ENCODE measurements at places on chromosomes 11 and 22. TPM values are rescaled to one million over a fixed set of nuclear protein-coding genes. Genes with fewer than 3 reads are reported as not detected.
A peak's percentile ranks its signal among the peaks of the same experiment; 100 is the strongest.

GRCh38 chr11:35216962-35217678 lies 78.1 kb downstream of the CD44 start:
- DNase-seq = no peak

DNA sequence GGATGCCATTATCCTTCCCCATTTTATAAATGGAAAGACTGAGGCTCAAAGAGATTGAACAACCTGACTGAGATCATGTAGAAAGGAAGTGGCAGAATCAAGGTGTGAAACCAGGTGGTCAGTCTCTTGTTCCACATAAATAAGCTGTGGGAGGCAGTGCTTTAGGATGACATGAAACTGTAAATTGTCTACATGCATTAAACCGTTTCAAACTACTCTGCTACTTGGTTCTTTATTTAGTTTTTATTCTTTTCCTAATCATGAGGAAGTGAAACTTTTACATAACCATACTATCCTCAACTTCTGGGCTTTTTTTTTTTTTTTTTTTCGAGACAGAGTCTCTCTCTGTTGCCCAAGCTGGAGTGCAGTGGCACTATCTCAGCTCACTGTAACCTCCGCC lies 34.9 kb downstream of the CADM1 start:
- no peak for DNase-seq

- DNase-seq = peak; percentile 16
These were observed 218.0 kb downstream of the ST3GAL4 start for GRCh38 chr11:126573325-126573978.

GRCh38 chr11:87215236-87215635 lies 177.5 kb downstream of the TMEM135 start:
- DNase-seq = no peak

- no peak for DNase-seq
These were observed 34.6 kb downstream of the OTOG start for GRCh38 chr11:17581732-17582053.

MS4A4A gene
- total RNA-seq = not detected

DNA sequence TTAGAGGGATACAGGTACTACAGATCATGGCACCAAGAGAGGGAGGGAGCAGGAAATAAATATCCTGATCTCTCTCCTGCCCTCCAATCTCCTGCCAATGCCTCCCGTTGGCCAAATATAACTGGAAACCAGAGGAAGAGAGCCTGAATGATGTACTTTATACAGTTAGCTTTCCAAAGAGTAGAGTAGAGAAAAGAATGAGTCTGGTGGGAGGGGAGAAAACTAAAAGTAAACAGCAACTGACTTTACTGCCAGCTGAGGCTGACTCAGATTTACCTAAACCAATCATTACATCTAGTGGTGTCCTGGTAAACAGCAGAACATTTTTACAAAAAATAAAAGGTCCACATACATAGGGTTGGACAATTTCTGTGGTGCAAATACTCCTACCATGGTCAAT lies 5.1 kb downstream of the MPZL3 start:
- no peak for DNase-seq

- DNase-seq = peak; percentile 75
These were observed 3.3 kb upstream of the GRK2 start for GRCh38 chr11:67262731-67263675.

DNA sequence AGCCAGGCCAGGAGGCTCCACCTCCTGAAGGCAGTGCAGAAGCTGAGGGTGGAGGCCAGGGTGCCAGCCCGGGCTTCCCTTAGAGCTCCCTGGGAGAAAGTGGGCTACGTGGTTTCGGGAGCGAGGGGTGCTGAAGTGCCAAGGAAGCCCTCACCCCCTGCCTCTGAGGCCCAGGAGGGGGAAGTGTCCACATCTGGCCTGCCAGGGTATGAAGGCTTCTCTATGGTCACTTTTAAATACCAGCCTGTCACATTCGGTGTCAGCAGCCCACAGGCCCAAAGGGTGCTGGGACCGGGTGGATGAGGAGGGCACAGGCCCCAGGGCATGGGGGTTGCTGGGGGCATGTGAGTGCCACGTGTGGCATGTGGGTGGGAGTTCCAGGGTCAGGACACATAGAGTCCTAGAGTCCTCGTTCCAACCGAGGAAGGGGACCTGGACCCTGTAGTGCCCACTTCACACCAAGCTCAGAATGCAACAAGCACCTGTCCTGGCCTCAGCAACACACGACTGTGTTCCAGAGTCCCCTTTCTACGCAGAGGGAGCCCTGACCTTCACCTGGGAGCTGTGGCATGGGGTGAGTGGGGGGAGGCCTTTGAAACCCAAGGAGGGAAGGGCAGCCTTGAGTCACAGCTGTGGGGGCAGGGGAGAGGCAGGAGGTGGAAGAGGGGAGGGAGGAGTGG lies 1.7 kb downstream of the SHISA8 start:
- no peak for DNase-seq

DNA sequence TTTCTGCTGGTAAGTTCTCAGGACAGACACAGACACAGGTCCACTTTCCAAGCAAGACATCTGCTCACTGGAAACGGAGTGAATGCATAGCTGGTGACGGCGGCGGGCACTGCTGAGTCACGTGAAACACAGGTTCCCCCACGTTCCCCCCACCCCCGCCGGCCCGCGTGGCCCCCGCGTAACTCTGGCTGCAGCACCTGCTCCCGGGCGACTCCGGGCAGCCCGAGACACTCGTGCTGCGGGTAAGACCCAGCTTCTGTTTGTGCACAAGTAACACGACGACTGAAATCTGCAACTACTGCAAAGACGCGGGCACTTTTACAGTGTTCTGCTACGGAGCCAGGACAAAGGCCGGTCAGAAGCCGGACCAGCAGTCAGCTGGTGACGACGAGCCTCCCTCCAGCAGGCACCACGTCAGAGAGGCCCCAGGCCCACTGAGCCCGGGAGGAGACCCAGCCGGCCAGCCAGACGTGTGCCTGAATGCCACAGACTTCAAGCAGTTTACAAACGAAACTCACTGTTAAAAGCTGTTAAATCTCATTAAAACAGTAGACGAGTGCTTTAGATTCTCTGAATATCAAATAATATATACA lies 12.9 kb upstream of the ARFGAP3 start:
- DNase-seq = no peak

- DNase-seq = peak; percentile 57
These were observed 121.3 kb downstream of the NECTIN1 start for GRCh38 chr11:119607726-119608125.

- no peak for DNase-seq
These were observed 87.1 kb downstream of the MYEOV start for GRCh38 chr11:69380921-69381581.

PIM3 gene
- 108 TPM for total RNA-seq

DNA sequence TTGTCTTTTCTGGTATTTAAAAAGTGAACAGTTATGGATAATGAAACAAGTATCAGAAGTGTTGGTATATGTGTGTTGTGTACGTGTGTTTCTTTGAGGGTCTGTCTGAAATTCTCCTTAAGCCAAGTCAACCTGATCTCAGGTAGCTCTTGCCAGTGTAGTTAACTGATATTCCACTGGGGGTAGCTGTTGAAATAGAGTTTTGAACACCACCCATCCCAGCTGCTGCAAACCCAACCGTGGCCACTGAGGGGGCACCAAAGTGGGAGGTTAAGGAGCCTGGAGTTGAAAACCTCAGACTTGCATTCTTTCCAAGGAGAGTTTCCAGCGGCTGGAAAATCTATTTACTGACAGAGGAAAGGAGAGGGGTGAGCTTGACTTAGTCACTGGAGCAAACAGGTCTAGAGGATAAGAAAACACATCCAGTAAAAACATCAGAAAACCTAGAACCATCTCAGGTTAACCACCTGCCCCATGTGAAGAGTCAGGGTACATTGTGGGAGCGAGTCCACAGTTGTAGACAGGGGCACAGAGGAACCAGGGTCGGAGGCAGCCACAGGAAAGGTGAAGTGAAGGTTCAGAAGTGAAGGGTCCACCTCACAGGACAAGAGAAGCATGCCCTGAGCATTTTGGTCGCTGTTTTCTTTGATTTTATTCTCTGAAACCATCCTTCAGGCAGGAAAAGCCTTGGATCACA lies 8.8 kb upstream of the CUL5 start:
- DNase-seq = peak; percentile 69

- DNase-seq = no peak
These were observed 12.7 kb upstream of the RGL4 start for GRCh38 chr22:23678133-23678532.

DNA sequence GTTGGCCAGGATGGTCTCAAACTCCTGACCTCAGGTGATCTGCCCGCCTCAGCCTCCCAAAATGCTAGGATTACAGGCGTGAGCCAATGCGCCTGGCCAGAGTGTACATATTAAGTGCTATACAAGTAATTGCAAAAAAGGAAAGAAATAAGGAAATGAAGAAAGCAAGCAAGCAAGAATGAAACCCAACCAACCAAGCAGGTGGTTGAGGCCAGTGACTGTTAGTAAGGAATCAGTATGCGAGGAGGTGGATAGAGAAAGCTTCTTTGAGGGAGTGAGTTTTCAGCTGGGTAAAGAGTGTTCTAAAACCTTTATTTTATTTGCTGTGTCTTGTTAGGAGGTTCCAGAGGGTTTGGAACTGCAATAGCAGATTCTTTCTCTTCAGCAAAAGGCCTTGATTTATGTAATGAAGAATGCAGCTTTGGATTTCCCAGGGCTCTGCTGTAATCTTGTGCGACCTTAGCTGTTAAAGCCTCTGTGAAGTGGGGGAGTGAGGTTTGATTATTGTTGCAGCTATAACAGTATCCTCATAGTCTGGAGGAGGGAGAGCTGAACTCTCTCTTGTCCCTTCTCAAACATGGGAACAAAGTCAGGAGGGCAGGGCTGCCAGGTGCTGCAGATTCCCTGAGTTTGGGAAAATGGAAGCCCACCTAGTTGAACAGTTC lies 5.7 kb downstream of the AMPD3 start:
- no peak for DNase-seq

GRCh38 chr11:91257667-91258066 lies 967.0 kb upstream of the FAT3 start:
- no peak for DNase-seq

MB gene
- total RNA-seq = not detected

DNA sequence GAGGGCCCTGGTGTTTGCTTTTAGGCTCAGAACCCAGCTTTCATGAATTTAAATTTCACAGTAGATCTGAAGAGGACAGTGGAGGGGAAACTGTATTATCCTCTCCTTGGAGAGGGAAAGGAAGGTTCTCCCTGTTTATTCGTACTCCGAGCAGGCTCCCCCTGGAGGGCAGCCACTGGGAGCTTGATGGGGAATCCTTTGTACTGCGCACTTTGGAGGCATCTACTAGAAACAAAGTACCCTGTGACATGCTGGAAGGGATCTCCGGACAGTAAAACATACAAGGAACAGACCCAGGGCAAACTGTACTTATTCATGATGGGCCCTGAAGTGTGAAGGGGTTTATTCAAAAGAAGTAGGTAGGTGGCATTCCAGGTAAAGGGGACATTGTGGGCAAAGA lies 27.2 kb downstream of the NAV2 start:
- peak; percentile 89 for DNase-seq

- DNase-seq = no peak
These were observed 10.9 kb downstream of the HEPHL1 start for GRCh38 chr11:94032066-94032465.

SLC25A45 gene
- total RNA-seq = 4.6 TPM

DNA sequence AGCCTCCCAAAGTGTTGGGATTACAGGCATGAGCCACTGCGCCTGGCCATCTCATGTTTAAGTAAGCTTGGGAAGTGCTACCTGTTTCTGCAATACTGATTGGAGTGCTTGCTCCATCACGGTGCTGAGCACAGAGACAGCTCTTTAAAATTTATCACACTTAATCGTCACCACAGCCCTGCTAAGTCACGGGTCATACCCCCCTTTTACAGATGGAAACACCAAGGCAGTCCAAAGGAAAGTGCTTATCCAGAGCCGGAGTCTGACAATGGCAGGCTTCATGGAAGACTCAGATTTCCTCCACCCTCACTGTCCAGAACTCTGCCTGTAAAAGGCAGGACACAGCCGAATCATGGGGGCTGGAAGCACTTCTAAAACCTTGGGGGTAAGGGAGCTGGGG lies 2.7 kb upstream of the C22orf15 start:
- DNase-seq = no peak

ROM1 gene
- 0.79 TPM for total RNA-seq

IL17REL gene
- not detected for total RNA-seq

P2RY6 gene
- total RNA-seq = not detected

DNAJC4 gene
- 6.5 TPM for total RNA-seq

GRCh38 chr11:127345819-127346459 lies 345.4 kb upstream of the KIRREL3 start:
- DNase-seq = peak; percentile 41

DNA sequence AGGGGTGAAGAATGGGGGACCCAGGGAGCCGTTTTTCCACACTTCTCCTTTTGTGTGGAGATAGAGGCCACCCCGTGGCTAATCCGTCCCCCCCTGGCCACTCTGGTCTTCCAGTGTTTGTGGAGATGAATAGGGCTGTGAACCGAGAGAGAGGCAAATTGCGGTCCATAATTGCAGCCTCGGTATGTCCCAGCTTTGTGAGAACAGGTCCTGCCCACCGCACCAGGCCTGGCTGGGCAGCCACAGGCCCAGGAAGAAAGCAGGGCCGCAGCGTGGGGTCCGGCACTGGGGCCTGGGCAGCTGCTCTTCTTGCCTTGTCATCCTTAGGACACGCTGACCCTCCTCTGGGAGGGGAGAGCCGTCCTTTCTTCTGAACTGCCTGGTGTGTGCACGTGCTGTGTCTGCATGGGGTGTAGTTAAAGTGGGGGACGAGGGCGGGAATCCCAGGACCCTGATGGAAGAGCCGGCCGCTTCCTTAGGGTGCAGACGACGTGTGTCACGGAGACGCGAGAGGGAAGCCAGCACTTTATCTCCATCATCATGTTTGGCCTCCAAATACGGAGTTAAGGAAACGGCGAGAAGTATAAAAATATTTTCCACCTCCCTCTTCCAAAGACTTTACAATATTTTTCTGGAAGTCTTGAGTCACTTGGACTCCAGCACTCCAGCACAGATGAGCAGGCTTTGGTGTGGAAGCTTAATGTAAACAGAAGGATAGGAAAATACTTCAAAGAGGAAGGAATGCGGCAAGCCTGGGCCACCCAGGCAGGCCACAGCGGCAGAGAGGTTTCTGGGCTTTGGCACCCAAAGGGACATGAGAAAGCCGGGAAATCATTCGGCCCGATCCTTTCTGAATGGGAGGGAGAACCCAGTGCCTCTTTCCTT lies 1248.4 kb downstream of the BRD1 start:
- no peak for DNase-seq

AP5B1 gene
- total RNA-seq = 20.0 TPM

- peak; percentile 90 for DNase-seq
These were observed 38.4 kb downstream of the MOB2 start for GRCh38 chr11:1447845-1448825.

MEI1 gene
- not detected for total RNA-seq

GRCh38 chr22:30047364-30047738 lies 32.9 kb upstream of the HORMAD2 start:
- peak; percentile 28 for DNase-seq

Measured in SK-MEL-5 (cell line).